ENCODE measurements at places on chromosomes 5 and 9.
A peak's percentile ranks its signal among the peaks of the same experiment; 100 is the strongest.

- H3K27ac ChIP-seq, result no peak overlapping the region
- DNase-seq, result no peak
- no peaks in the 10 kb centered on the region for H3K36me3 ChIP-seq
- H3K4me3 ChIP-seq, result no peak overlapping the region
- H3K27me3 ChIP-seq, result no peaks in the 10 kb centered on the region
Measured at GRCh38 chr5:97105501-97106215, 36.8 kb downstream of the LIX1 start.

GRCh38 chr9:99411068-99411467 is 189.0 kb downstream of the SEC61B start:
- no peak for DNase-seq
- no peaks in the 10 kb centered on the region for H3K36me3 ChIP-seq
- peaks cover 5% of the 10 kb centered on the region for H3K4me1 ChIP-seq
- no peak overlapping the region for H3K27ac ChIP-seq
- H3K4me3 ChIP-seq, result no peak overlapping the region

GRCh38 chr5:159732220-159732619 is 184.1 kb upstream of the ADRA1B start:
- H3K27ac ChIP-seq, result no peak overlapping the region
- no peaks in the 10 kb centered on the region for H3K4me1 ChIP-seq
- H3K36me3 ChIP-seq, result no peaks in the 10 kb centered on the region

DNA sequence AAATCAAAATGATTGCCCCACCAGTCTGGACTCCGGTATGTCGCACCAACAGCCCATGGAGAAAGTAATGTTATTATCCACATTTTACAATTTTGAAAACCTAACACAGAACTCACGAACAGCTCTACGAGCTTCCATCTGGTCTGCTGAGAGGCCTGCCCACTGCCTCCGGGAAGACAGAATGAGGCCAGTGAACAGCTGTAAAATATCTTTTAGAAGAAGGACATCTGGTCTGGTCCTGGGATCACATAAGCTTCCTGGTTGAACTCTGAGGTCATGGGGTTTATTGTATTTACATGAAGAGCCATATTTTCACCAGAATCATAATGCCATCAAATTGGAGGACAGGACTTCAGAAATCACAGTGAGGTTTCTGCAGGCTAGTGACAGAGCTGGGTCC is 89.0 kb downstream of the FRMD3 start:
- no peaks in the 10 kb centered on the region for H3K4me1 ChIP-seq
- H3K27ac ChIP-seq, result no peak overlapping the region
- no peak for DNase-seq
- no peak overlapping the region for H3K4me3 ChIP-seq
- H3K27me3 ChIP-seq, result no peaks in the 10 kb centered on the region

DNA sequence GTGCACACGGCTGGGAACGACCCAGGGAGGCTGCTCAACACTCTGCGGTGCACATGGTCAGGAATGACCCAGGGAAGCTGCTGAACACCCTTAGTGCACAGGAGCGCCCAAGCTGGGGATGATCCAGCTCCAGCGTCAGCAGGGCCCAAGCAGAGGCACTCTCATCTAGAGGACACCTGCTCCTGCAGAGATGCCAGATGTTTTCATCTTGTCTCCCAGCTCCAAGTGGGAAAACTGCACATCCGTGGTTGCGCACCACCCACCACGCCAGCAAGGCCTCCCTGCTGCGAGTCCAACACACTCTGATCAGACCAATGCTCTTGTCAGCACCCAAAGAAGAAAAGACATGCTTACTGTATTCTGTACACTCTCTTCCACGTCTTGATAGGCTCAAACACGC is 34.1 kb downstream of the UBE2QL1 start:
- H3K4me1 ChIP-seq, result no peaks in the 10 kb centered on the region
- H3K36me3 ChIP-seq, result no peaks in the 10 kb centered on the region
- no peak overlapping the region for H3K4me3 ChIP-seq
- H3K27me3 ChIP-seq, result no peaks in the 10 kb centered on the region
- H3K27ac ChIP-seq, result no peak overlapping the region
- DNase-seq, result no peak

DNA sequence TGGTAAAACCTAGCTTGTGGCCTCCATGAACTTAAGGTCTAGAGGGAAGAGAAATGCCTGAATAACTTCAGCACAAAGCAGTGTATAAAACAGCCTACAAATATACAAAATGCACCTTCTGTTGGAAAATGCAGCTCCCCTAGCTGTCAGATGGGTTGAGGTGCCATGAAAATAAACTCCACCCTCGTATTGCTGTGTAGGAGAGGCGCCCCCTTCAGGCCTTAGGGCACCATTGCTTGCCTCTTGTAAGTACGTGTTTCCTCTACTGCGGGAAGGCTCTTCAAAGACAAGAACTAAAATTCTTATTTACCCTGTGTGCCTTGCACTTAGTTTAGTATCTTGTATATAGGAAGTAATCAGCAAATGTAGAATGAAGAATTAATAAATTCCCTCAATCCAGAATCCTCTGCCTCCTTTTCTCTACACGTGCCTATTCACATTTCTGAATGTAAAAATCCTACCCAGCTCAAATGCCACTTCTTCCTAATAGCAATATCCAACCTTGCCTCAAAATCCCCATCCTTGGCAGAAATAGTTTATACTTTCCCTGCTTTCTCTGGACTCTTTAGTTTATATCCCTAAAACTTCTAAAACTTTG is 393.7 kb upstream of the PDE4D start:
- no peak overlapping the region for H3K27ac ChIP-seq
- no peak overlapping the region for H3K4me3 ChIP-seq
- peak; percentile 63 for DNase-seq
- peaks cover 24% of the 10 kb centered on the region for H3K4me1 ChIP-seq
- H3K36me3 ChIP-seq, result no peaks in the 10 kb centered on the region
- no peaks in the 10 kb centered on the region for H3K27me3 ChIP-seq

DNA sequence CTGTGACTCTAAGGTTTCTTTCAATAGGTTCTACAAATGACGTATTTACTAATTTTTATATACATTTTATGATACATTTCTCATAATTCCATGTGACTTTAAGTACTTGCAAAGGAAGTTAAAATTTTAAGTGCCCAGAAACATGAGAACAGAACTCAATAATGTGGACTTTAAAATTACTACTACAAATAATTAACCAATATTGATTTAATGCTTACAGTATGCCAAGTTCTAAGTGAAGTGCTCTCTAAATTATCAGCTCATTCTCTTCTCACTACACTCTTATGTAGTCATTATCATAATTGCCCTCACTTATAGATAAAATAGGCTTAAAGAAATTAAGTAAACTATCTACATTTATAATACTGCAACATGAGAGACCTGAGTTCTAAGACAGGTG is 1690.7 kb upstream of the CDH9 start:
- no peak overlapping the region for H3K27ac ChIP-seq
- no peaks in the 10 kb centered on the region for H3K27me3 ChIP-seq
- DNase-seq, result no peak
- no peaks in the 10 kb centered on the region for H3K4me1 ChIP-seq
- H3K36me3 ChIP-seq, result no peaks in the 10 kb centered on the region
- H3K4me3 ChIP-seq, result no peak overlapping the region

GRCh38 chr9:132288966-132289365 is 65.8 kb downstream of the SETX start:
- no peak overlapping the region for H3K4me3 ChIP-seq
- DNase-seq, result no peak
- H3K27ac ChIP-seq, result no peak overlapping the region
- peaks cover 73% of the 10 kb centered on the region for H3K36me3 ChIP-seq
- H3K27me3 ChIP-seq, result no peaks in the 10 kb centered on the region

DNA sequence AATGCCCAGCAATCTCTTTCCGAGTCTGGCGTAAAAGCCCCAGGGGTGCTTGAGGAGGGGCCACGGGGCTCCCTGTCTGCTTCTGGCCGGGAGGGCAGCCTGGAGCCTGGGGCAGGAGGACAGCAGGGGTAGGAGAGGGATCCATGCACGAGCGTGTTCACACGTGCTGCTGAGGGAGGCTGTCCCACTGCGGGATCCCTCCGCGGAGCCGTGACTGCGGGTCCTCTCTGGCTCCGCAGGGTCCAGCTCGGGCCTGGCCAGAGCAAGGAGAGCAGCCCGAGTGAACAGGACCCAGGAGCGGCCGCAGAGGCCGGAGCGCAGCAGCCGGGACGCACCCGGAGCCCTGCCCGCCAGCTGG is 78.4 kb downstream of the ZNF354C start:
- DNase-seq, result no peak
- H3K36me3 ChIP-seq, result no peaks in the 10 kb centered on the region
- no peaks in the 10 kb centered on the region for H3K27me3 ChIP-seq

GRCh38 chr5:32984851-32985610 is 273.9 kb downstream of the NPR3 start:
- DNase-seq, result no peak
- H3K36me3 ChIP-seq, result no peaks in the 10 kb centered on the region
- H3K4me3 ChIP-seq, result no peak overlapping the region
- H3K4me1 ChIP-seq, result no peaks in the 10 kb centered on the region
- no peaks in the 10 kb centered on the region for H3K27me3 ChIP-seq

- no peak overlapping the region for H3K27ac ChIP-seq
- no peaks in the 10 kb centered on the region for H3K36me3 ChIP-seq
- DNase-seq, result no peak
- H3K27me3 ChIP-seq, result no peaks in the 10 kb centered on the region
Measured at GRCh38 chr5:34803974-34804732, 34.8 kb upstream of the TTC23L start.

GRCh38 chr9:136119061-136119882 is 597 bp upstream of the TMEM250 start:
- peaks cover 23% of the 10 kb centered on the region for H3K4me1 ChIP-seq
- DNase-seq, result peak; percentile 18
- peaks cover 3% of the 10 kb centered on the region for H3K27me3 ChIP-seq
- H3K36me3 ChIP-seq, result peaks cover 19% of the 10 kb centered on the region

DNA sequence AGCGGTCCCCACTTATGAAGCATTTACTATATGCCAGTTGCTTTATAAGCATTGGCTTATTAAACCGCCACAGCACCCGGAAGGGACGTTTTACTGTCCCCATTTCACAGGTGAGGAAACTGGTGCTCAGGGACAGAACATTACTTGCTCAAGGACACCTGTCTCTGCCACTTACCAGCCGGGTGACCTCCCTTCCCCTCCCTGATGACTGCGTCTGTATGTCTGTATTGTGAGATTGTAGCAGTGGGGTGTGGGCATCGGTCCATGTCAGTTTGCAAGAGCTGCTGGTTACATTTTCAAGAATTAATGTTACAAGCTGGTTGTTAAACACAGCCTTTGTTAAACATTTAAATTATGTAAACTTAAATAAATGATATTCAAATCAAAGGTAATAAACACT is 77.6 kb upstream of the LMX1B start:
- H3K27me3 ChIP-seq, result no peaks in the 10 kb centered on the region
- no peak overlapping the region for H3K4me3 ChIP-seq
- no peak overlapping the region for H3K27ac ChIP-seq
- H3K4me1 ChIP-seq, result peaks cover 38% of the 10 kb centered on the region
- no peak for DNase-seq
- H3K36me3 ChIP-seq, result no peaks in the 10 kb centered on the region

- no peaks in the 10 kb centered on the region for H3K4me1 ChIP-seq
- DNase-seq, result no peak
- no peaks in the 10 kb centered on the region for H3K27me3 ChIP-seq
Measured at GRCh38 chr5:133801955-133802751, 166.3 kb downstream of the C5orf15 start.

DNA sequence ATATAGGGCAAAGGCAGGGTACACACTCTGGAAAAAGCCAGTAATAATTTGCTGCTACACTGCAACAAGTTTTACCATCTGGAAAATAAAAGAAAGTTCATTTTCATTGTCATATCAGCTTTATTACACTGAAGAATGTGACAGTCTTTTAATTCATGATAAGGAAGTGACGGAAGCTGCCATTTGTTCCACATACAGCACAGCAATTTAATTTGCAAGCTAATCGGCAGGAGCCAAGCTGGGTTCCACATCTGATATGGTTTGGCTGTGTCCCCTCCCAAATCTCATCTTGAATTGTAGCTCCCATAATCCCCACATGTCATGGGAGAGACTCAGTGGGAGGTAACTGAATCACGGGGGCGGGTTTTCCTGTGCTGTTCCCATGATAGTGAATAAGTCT is 16.5 kb downstream of the PRELID2 start:
- no peak overlapping the region for H3K4me3 ChIP-seq
- no peaks in the 10 kb centered on the region for H3K4me1 ChIP-seq
- H3K27me3 ChIP-seq, result no peaks in the 10 kb centered on the region
- no peaks in the 10 kb centered on the region for H3K36me3 ChIP-seq
- no peak overlapping the region for H3K27ac ChIP-seq
- DNase-seq, result no peak

DNA sequence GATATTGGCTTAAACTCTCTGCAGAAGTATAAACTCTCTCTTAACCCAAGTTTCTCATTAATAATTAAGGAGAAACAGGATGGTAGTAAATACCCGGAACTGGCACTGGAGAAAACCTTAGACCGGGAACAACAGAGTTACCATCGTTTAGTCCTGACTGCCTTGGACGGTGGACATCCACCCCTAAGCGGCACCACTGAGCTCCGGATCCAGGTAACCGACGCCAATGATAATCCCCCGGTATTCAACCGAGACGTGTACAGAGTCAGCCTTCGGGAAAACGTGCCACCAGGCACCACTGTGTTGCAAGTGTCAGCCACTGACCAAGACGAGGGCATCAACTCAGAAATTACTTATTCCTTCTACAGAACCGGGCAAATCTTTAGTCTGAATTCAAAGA is 861 bp downstream of the PCDHGB5 start:
- peaks cover 59% of the 10 kb centered on the region for H3K27me3 ChIP-seq
- no peaks in the 10 kb centered on the region for H3K36me3 ChIP-seq
- H3K4me1 ChIP-seq, result peaks cover 3% of the 10 kb centered on the region
- no peak for DNase-seq
- no peak overlapping the region for H3K4me3 ChIP-seq

DNA sequence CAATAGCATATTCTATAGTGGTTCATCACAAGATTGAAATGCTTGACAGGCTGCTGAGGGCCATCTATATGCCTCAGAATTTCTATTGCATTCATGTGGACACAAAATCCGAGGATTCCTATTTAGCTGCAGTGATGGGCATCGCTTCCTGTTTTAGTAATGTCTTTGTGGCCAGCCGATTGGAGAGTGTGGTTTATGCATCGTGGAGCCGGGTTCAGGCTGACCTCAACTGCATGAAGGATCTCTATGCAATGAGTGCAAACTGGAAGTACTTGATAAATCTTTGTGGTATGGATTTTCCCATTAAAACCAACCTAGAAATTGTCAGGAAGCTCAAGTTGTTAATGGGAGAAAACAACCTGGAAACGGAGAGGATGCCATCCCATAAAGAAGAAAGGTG is 43.8 kb downstream of the GCNT1 start:
- peaks cover 40% of the 10 kb centered on the region for H3K36me3 ChIP-seq
- no peak for DNase-seq
- no peaks in the 10 kb centered on the region for H3K27me3 ChIP-seq
- H3K4me1 ChIP-seq, result no peaks in the 10 kb centered on the region
- H3K4me3 ChIP-seq, result no peak overlapping the region

Measured in CD14-positive monocyte (primary cell).